Fibroblast of lung (primary cell): ENCODE measurements at places on chromosomes 5 and 9. TPM values are rescaled to one million over a fixed set of nuclear protein-coding genes. Genes with fewer than 3 reads are reported as not detected.

ARHGEF28 gene
- 10.3 and 34.3 TPM in 2 replicates for total RNA-seq

CD72 gene
- 1.0 and 2.8 TPM in 2 replicates for total RNA-seq

SLCO6A1 gene
- not detected in 2 replicates for total RNA-seq

F2RL2 gene
- 13.1 and 82.6 TPM in 2 replicates for total RNA-seq

PTTG1 gene
- 17.5 and 77.5 TPM in 2 replicates for total RNA-seq

SNCAIP gene
- total RNA-seq: 4.1 and 5.1 TPM in 2 replicates

GRCh38 chr5:15807871-15808270, 307.9 kb downstream of the FBXL7 start:
- peak; percentile 23 for DNase-seq

- no peak for DNase-seq
Measured at GRCh38 chr5:83540105-83540504, 68.6 kb downstream of the VCAN start.

DNA sequence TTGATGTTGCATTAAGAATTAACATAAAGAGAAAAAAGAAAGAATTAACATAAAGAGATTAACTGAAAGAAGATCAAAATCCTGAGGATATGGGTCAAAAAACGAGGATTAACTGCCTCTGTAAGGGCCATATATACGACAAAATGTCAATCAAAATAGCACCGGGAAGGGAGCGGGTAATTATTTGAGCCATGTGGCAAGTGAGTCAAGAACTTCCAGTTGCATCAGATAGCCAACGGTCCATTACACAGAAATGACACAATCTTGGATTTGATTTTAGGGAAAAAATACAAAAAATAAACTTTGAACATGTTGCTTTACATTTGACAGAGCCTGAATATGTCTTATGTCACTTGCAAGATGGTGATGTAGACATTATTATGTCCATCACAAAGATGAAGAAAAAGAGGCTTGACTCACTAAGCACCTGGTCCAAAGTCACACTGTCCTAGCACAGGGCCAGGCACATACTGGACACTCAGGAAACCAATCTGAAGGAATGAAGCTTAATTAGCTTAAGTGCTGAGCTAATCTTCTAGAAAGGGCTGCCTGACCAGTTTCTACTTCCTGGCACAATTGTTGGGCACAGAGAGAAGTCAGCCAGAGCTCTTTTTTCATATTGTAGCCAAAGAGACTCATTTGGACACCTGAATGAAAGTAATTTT, 273.2 kb upstream of the PAPPA start:
- peak; percentile 61 for DNase-seq

DNA sequence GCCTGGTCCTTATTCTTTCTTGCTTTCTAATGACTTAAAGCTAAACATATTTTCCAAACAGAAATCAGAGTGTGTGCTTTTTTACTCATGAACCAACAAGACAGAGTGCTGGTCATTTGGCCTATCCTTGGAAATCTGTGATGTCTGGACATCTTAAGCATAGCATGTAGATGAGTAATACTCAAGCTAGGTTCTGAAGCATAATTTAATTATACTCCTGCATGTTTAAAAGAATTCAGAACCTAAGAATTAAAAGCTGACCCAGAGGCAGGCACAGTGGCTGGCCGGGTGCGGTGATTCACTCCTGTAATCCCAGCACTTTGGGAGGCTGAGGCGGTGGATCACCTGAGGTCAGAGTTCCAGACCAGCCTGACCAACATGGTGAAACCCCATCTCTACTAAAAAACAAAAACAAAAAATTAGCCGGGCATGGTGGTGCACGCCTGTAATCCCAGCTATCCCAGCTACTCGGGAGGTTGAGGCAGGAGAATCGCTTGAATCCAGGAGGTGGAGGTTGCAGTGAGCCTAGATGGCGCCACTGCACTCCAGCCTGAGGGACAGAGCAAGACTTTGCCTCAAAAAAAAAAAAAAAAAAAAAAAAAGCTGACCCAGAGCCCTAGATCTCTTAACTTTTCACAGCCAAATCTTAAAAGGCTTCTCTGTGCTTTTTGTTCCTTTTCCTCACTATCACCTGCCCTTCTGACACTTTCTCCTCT, 16.2 kb upstream of the TJP2 start:
- DNase-seq: peak; percentile 91

GRCh38 chr9:128333451-128333869, 6.9 kb upstream of the SLC27A4 start:
- DNase-seq: no peak

- DNase-seq: no peak
Measured at GRCh38 chr5:16727755-16728325, 111.0 kb upstream of the RETREG1 start.
